Mesenchymal stem cell (in vitro differentiated cells and primary cell): ENCODE measurements at places on chromosomes 3 and 15.

DNA sequence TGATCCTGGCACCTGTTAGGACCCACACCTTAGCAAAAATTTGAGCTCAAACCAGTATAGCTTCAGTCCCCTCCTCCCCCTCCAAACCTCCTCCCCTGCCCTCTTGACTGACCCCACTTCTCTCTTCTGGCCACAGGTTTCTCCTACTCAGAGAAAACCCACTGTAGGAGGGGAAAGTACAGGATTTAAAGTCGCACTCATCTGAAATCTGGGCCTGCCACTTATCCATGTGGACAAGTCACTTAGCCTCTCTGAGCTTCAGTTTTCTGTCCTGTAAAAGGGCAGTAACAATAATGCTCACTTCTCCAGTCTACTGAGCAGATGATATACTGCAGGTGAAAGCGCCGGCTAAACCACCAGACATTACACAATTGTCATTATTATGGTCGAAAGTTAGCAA lies 142.7 kb downstream of the MEGF11 start:
- no peak for DNase-seq

DNA sequence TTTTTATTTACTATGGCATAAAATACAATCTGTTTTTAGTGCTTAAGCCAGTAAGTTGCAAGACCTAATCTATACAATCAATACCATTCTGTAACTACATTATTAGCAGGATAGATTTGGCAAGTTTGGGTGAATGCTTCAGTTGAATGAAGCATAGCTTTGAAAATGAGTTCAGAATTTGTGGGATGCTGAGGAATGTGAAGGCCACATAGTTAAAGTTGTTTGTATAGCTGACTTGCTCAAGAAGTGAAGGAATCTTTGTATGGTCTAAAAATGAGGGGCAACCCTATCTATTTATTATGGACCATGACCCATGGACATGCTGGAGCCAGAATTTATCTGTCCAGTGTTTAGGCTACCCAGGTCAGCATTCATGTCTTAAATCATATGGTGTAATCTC lies 58.5 kb downstream of the CRYBG3 start:
- no peak for DNase-seq

- peak; percentile 52 for DNase-seq
Observed at GRCh38 chr3:141401573-141402475, 33.5 kb downstream of the ZBTB38 start.

- DNase-seq, result no peak
Observed at GRCh38 chr3:144463911-144464310, 492.3 kb downstream of the DIPK2A start.

GRCh38 chr3:134650431-134651346 lies at the start of gene KY:
TSS of gene KY (minus strand) at chr3:134651022. CDS start at chr3:134650960, 62 bp downstream.
- peak; percentile 5 for DNase-seq

GRCh38 chr15:81182031-81182755 lies 14.5 kb upstream of the IL16 start:
- DNase-seq, result no peak

- no peak for DNase-seq
Observed at GRCh38 chr15:64739156-64739555, 36.2 kb downstream of the RBPMS2 start.

GRCh38 chr3:86788371-86788770 lies 202.6 kb downstream of the VGLL3 start:
- DNase-seq, result no peak

DNA sequence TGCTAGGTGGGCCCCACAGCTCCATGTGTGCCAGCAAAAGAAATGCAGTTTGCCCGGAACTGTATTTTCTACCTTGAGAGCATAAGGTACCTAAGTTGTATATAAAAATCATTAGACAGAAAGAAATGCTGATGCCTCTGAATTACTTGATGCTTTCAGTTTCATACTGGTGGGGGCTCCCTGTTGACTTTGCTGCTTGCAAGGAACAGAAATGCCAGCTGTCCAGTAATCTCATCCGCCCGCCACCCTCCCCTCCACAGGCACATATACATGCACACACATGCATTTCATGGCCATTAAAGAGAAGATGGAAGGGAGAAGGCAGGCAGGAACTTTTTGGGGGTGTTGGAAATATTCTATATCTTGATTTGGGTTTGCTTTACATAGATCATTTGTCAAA lies 38.4 kb downstream of the LIMD1 start:
- DNase-seq, result no peak
